ENCODE measurements at places on chromosomes 5 and 9.
A peak's percentile ranks its signal among the peaks of the same experiment; 100 is the strongest.

GRCh38 chr9:98536542-98537173 lies 172.1 kb downstream of the GABBR2 start:
- H3K4me3 ChIP-seq: no peak overlapping the region
- DNase-seq: peak; percentile 71
- no peak overlapping the region for H3K27ac ChIP-seq
- H3K4me1 ChIP-seq: no peaks in the 10 kb centered on the region
- no peaks in the 10 kb centered on the region for H3K36me3 ChIP-seq

DNA sequence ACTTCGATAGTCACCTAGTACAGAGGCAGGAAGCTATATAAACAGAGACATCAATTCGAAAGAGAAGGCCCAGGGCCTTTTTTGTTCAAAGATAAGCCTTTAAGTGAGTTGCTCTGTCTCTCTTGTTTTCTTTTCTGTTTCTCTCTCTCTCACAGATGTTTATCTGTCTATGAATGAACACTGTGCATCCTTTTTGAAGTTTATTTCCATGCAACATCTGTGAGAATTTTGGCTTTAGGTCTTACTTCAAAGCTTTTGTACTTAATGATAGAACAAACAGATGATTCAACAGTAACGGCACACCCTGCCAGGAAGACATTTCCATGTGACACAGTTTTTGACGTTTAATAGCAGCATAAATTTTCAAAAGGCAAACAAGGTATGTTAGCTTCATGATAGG lies 1413.1 kb upstream of the CDH6 start:
- no peak for DNase-seq
- no peaks in the 10 kb centered on the region for H3K36me3 ChIP-seq
- H3K4me1 ChIP-seq: no peaks in the 10 kb centered on the region
- no peak overlapping the region for H3K4me3 ChIP-seq
- H3K27me3 ChIP-seq: no peaks in the 10 kb centered on the region

GRCh38 chr5:180522330-180522729 lies 28.2 kb downstream of the CNOT6 start:
- no peaks in the 10 kb centered on the region for H3K27me3 ChIP-seq
- DNase-seq: no peak
- no peaks in the 10 kb centered on the region for H3K4me1 ChIP-seq
- no peak overlapping the region for H3K27ac ChIP-seq
- H3K36me3 ChIP-seq: no peaks in the 10 kb centered on the region

DNA sequence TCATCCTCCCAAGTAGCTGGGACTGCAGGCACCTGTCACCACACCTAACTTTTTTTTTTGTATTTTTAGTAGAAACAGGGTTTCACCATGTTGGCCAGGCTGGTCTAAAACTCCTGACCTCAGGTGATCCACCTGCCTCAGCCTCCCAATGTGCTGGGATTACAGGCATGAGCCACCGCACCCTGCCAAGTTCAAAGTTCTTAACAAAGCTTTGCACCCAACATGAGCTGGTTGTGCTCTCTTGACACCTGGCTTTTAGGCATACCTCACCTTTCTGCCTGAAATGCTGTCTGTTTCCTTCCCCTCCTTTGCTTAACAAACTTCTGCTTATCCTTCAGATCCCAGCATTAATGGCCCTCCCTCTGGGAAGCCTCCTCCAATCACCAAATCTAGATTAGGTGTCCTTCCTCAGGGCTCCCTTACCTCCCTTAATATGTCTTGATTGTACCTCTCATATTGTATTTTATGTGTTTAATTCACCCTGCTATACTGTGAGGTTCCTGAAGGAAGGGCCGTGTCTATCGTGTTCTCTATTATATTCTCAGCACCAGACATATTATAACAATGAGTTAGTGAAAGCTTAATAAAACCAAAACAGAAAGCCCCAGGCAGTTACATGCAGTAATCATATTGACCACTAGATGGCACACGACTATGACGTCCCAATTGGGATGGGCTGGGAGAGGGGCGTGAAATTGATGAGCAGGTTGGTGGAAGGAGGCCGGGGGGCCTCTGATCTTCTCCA lies 62.9 kb upstream of the PPARGC1B start:
- H3K36me3 ChIP-seq: no peaks in the 10 kb centered on the region
- H3K27ac ChIP-seq: no peak overlapping the region
- no peaks in the 10 kb centered on the region for H3K4me1 ChIP-seq
- H3K27me3 ChIP-seq: no peaks in the 10 kb centered on the region

DNA sequence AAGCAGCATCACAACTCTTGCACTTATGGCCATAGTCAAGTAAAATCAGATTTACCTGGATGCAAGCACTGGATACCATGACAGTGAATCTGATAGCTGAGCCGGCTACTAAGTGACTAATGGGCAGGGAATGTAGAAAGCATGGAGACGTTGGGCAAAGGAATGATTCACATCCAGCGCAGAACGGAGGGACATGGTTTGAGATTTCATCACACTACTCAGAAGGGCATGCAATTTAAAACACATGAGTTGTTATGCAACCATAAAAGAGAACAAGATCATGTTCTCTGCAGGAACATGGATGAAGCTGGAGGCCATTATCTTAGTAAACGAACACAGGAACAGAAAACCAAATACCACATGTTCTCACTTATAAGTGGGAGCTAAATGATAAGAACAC lies 169.1 kb upstream of the PIK3R1 start:
- H3K36me3 ChIP-seq: no peaks in the 10 kb centered on the region
- DNase-seq: no peak
- no peaks in the 10 kb centered on the region for H3K27me3 ChIP-seq
- no peak overlapping the region for H3K27ac ChIP-seq
- H3K4me3 ChIP-seq: no peak overlapping the region

DNA sequence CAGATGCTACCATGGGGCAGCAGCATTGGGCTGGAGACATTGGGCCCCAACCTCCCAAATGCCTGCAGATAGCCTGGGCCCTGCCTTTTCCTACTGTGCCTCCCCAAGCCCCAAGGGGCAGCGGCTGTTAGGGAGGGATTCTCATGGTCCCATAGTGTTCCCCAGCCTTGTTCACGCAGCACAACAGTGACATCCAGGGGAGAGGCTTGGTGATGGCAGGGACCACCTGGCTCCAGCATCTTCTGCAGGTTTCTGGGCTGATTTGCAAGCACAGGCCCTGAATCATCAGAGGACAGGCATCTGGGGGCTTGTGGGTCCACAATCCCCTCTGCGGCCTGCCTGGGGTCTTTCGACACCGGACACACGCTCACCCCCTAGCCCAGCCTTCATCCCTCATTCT lies 354.6 kb downstream of the SLIT3 start:
- no peaks in the 10 kb centered on the region for H3K4me1 ChIP-seq
- DNase-seq: peak; percentile 13
- H3K27ac ChIP-seq: no peak overlapping the region
- no peaks in the 10 kb centered on the region for H3K27me3 ChIP-seq
- H3K36me3 ChIP-seq: no peaks in the 10 kb centered on the region
- no peak overlapping the region for H3K4me3 ChIP-seq

- DNase-seq: no peak
- no peak overlapping the region for H3K27ac ChIP-seq
- no peak overlapping the region for H3K4me3 ChIP-seq
- H3K27me3 ChIP-seq: no peaks in the 10 kb centered on the region
- no peaks in the 10 kb centered on the region for H3K4me1 ChIP-seq
- no peaks in the 10 kb centered on the region for H3K36me3 ChIP-seq
Measured at GRCh38 chr5:77133061-77133758, 46.1 kb upstream of the ZBED3 start.

DNA sequence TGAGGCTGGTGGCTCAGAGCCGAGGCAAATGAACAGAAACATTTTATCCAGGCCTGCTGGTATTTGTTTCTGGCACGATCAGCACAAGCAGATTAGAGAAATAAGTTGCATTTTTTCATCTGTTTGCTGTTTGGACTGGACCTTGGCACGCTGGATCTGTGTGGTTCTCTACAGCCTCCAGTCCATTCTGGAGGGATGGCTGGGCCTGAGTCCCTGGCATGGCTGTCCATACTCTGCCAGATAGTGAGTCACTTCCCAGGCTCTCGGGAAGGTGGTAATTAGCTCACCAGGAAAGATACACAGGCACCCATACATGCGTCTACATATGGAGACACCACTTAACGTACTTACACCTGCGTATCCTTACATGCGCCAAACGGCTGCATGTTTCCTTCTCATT lies 78.6 kb downstream of the SPRY4 start:
- no peak overlapping the region for H3K27ac ChIP-seq
- no peak overlapping the region for H3K4me3 ChIP-seq
- no peak for DNase-seq
- H3K27me3 ChIP-seq: no peaks in the 10 kb centered on the region

DNA sequence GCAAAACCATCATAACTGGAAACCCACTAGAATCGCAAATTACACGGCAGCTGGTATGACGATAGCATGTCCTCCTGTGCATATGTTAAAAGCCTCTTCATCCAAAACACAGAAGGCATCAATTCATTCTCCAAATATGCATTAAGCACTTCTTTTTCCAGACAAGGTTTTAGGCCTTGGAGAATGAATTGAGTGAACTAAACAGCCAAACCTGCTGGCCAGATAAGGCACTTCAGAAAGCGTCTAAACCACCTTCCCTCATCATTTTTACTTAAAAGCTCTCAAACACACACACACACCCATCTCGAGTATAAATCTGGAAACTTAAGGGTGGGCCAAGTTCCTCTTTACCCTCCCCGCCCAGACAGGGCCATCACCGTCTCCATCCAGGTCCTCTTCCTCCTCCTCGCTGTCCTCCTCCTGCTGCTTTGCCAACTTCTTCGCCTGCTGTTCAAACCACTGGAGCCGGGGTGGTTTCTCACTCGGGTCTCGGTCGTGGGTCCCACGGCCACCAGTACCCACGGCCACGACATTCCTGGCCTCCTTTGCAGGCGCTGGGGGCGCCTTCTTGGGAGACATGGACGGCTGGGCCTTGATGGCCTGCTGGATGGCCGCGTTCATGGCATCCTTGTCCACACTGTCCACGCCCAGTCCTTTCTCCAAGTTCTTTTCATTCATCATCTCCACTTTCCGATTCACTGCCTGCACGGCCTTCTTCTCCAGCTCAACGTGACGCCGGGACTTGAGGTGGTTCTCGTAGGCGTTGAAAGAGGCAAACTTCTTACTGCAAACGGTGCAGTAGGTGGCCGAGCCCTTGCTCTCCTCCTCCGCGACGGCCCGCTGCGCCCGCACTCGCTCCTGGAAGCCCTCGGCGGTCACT lies 696 bp downstream of the ZNF622 start:
- no peaks in the 10 kb centered on the region for H3K27me3 ChIP-seq
- no peak for DNase-seq
- peak overlapping the region; percentile 91 for H3K4me3 ChIP-seq
- H3K27ac ChIP-seq: no peak overlapping the region
- H3K36me3 ChIP-seq: peaks cover 10% of the 10 kb centered on the region
- H3K4me1 ChIP-seq: peaks cover 3% of the 10 kb centered on the region

DNA sequence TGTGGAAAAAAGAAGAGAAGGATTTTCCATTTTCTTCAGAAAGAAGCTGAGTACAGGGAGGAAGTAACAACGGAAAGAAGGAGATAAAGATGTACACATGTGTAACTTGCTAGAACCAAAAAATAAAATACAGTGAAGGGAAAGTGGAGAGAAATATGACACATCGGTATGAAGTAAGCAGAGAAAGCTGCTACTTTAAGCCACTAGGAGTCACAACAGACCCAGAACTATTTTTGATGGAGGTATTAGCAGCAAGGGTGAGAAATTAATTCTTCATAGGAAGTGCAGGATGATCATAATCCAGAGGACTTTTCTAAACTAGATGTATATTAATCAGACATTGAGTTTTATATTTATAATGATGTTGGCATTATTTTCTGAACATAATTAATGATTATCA lies 88.5 kb downstream of the FAM174A start:
- H3K27me3 ChIP-seq: no peaks in the 10 kb centered on the region
- no peaks in the 10 kb centered on the region for H3K4me1 ChIP-seq
- no peak overlapping the region for H3K4me3 ChIP-seq
- H3K36me3 ChIP-seq: no peaks in the 10 kb centered on the region
- H3K27ac ChIP-seq: no peak overlapping the region

- no peak for DNase-seq
- no peaks in the 10 kb centered on the region for H3K27me3 ChIP-seq
- H3K27ac ChIP-seq: no peak overlapping the region
- no peak overlapping the region for H3K4me3 ChIP-seq
- H3K36me3 ChIP-seq: no peaks in the 10 kb centered on the region
Measured at GRCh38 chr5:27548484-27548883, 510.1 kb upstream of the CDH9 start.

- H3K4me3 ChIP-seq: no peak overlapping the region
- no peaks in the 10 kb centered on the region for H3K27me3 ChIP-seq
- peaks cover 2% of the 10 kb centered on the region for H3K4me1 ChIP-seq
- H3K27ac ChIP-seq: no peak overlapping the region
- DNase-seq: no peak
Measured at GRCh38 chr5:151097061-151097460, 16.2 kb upstream of the TNIP1 start.

GRCh38 chr5:71932131-71932654 lies 175.1 kb upstream of the MAP1B start:
- no peaks in the 10 kb centered on the region for H3K27me3 ChIP-seq
- no peak overlapping the region for H3K4me3 ChIP-seq
- no peaks in the 10 kb centered on the region for H3K36me3 ChIP-seq
- DNase-seq: no peak

DNA sequence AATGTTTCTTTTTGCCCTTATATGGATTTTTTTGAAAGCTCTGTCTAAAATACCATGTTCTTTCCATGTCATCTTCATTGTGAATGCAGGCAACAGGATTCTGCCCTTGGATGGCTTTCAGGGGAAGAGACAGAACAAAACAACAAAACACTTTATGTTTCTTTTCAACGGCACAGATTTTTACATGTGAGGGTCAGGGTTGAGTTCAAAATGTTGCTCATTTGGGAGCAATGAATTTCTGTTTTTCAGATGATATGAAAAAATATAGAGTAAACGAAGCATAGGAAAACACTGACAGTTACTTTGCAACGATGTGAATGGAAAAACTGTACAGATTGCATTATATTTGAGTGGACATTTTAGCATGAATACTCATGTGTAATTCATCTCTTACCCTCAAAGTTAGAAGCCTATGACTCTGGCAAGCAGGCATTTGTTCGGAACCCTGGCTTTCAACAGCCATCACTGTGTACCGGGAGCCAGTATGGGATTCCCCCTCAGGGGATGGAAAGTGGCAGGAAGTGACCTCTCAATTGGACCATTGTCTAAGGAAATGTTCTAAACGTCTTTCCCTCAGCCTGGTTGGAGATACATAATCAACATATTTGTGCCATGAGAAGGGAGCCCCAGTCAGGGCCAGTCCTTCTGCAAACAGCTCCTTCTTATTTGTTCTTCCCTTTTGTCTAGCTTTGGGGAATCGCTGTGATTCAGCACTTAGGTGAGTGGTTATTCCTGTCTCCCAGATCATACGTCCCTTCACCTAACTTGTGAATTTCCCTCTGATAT lies 153.9 kb upstream of the MEF2C start:
- no peak for DNase-seq
- no peaks in the 10 kb centered on the region for H3K36me3 ChIP-seq
- H3K27me3 ChIP-seq: no peaks in the 10 kb centered on the region
- no peak overlapping the region for H3K27ac ChIP-seq
- no peaks in the 10 kb centered on the region for H3K4me1 ChIP-seq

- no peaks in the 10 kb centered on the region for H3K36me3 ChIP-seq
- H3K4me3 ChIP-seq: no peak overlapping the region
- H3K4me1 ChIP-seq: no peaks in the 10 kb centered on the region
Measured at GRCh38 chr5:118723021-118723338, 265.4 kb downstream of the DTWD2 start.

- H3K4me1 ChIP-seq: no peaks in the 10 kb centered on the region
- H3K36me3 ChIP-seq: no peaks in the 10 kb centered on the region
- H3K4me3 ChIP-seq: no peak overlapping the region
- DNase-seq: no peak
- H3K27ac ChIP-seq: no peak overlapping the region
- no peaks in the 10 kb centered on the region for H3K27me3 ChIP-seq
Measured at GRCh38 chr5:112958093-112959088, 18.2 kb upstream of the DCP2 start.
